ENCODE measurements at places on chromosomes 16 and 17.
A peak's percentile ranks its signal among the peaks of the same experiment; 100 is the strongest.

GRCh38 chr16:46715769-46716305 is 26.4 kb downstream of the ORC6 start:
- no peak for DNase-seq

- no peak for DNase-seq
Measured at GRCh38 chr17:44988044-44988942, 20.2 kb upstream of the C1QL1 start.

DNA sequence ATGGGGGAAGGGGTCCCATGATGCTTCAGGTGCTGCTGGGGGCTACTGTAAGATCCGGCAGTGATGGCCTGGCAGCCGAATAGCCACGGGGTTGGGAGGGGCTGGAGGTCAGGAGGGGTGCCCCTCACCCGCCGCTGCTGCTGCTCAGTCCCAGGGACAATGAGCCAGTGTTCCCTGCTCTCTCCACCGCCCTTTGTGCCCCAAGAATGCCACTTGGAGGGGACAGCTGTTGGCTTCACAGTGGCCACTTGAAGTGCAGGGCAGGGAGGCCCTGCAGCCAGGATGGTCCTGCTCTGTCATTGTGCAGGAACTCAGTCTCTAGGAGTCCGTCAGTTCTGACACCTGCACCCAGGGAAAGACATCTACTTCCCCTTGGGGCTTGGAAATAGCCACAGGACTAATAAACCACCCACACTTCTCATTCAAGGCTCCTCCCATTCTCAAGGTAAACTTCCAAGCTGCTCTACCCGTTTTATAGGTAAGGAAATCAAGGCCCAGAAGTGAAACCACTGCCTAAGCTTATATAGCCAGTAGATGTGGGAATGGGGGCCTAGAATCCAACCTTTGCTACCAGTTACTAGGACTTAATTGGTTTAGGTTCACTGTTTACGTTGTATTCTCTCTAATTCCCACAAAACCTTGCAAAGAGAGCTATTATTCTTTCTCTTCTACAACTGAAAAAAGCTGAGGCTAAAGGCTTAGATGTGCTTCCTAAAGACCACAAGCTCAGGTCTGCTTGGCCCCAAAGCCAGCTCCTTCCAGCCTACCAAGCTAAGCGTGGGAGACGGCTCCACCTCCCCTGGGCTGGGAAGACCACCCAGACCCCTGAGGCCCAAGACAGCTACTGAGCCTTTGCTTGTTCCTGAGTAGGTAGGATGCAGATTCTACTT is 6.2 kb upstream of the CPSF4L start:
- no peak for DNase-seq

- no peak for DNase-seq
Measured at GRCh38 chr16:51154271-51155171, 3.5 kb upstream of the SALL1 start.

GRCh38 chr17:8806926-8807550 is 7.9 kb upstream of the MFSD6L start:
- no peak for DNase-seq

DNA sequence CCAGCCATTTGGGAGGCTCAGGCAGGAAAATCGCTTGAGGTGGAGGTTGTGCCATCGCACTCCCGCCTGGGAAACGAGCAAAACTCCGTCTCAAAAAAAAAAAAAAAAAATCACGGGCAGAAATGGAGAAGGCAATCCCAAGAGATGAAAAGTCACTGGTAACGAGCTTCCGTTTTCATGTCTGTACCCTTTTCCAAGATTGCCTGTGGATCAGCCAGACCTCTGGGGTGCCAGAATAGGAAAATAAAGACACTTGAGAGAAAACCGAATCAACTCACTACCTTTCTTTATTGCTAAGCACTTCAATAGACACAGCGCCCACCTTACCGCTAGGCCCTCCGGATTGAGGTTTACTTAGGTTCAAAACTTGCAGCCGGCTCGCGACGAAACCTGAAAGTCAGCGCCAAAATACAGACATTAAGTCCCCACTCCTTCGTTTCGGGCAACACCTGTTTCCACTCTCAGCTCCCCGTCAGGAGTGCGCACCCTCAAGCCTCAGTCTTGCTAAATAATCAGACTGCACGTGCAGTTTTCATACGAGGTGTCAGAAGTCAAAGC is 970 bp upstream of the TRAF7 start:
- no peak for DNase-seq

GRCh38 chr17:51638971-51639370 is 378.6 kb downstream of the UTP18 start:
- no peak for DNase-seq

GRCh38 chr17:70521821-70522256 is 352.5 kb downstream of the KCNJ2 start:
- no peak for DNase-seq

GRCh38 chr17:75471207-75471606 is 14.8 kb downstream of the TMEM94 start:
- DNase-seq = no peak

GRCh38 chr16:54585094-54585997 is 298.8 kb upstream of the IRX3 start:
- no peak for DNase-seq

GRCh38 chr16:20316715-20317114 is 10.6 kb downstream of the GP2 start:
- DNase-seq = no peak

GRCh38 chr17:76431509-76431908 is 21.4 kb downstream of the UBE2O start:
- DNase-seq = no peak

- peak; percentile 64 for DNase-seq
Measured at GRCh38 chr17:7915179-7915610, 894 bp downstream of the RNF227 start.

DNA sequence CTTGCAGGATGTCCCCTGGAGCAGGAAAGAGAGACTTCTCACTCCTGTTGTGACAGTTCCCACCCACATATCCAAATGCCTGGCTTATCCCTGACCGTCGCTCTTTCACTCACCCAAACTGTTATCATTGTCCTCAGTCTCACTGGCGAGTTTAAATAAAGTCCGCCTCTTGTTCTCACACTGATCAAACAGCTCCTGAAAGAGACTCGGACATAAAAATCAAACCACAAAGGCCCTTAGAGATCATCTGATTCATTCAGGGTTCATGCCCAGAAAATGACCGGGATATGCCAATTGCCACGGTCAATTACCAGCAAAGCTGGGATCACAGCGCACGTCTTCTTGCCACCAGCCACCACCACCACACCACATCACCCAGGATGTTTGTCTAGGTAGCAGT is 19.9 kb downstream of the GGA3 start:
- DNase-seq = no peak

DNA sequence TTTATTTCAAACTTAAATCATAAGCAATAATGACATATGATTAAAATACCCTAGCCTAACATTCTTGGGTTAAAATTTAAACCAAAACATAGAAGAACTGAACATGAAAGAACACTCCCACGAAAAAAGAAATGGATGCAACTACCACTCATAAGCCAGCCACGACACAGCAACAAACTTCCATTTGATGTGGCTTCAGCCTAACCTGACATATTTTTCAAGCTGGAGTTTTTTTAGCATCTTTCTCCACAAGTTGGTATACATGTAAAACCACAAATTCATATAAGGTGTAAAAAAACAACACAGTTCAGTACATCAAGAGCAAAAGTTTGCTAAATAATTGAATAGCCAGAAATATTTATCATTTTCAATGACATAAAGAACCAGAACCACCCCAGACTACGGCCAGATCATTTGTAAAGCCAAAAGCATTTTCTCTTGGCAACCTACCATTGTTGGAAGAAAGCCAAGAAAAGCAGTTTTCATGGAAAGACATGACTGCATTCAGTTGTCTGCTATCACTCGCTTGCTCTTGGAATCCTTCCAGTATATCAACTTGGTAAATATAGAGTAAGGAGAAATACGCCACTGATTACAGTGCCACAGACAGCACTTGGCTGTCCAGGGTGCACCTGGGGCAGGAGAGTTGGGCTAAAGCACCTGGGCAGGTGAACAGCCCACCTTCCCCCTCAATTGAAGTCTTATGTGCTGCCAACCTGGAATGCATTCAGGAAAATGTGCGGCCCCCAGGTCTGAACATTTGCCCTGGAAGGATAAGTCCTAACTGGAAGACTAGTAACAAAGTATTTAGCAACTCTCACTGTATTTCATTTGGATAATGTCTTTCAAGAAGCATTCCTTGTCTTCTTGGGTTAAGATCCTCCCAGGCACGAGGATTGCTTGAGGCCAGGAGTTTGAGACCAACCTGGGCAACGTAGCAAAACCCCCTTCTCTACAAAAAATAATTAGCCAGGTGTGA is 60.5 kb downstream of the CREBBP start:
- DNase-seq = peak; percentile 82

DNA sequence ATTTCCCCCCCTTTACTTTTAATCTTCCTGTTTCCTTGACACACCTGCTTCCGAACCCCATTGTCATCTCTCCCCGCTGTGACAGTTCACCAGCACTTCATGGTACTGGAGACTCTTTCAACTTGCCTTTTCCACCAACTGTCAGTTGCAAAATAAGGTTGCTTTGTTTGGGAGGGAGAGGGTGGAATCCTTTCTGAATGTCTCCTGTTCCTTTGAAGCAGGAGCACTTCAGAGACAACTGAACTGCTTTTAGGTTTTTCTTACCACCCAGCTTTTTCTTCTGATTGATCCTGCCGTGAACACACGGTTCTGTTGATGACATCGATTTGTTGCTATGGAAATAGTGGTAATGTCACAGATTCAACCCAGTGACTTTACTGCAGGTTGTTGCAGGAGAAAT is 42.0 kb downstream of the RPA1 start:
- no peak for DNase-seq

DNA sequence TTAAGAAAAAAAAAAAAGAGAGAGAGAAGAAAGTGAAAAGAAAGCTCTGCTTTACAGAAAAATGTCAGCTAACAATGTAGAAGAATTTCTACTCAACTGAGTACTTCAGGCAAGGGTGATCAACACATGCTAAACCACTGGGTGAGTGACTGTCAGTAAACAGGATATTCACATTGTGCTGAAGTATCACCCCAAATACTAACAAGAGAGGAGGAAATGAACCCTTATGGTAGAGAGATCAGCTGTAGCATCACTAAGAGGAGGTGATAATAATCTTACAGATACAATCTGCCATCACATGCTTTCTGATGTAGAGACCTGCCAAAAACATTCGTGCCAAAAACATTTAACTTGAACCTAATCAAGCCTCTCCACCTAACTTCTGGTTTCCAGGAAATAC is 30.7 kb upstream of the ICAM2 start:
- DNase-seq = no peak

- DNase-seq = no peak
Measured at GRCh38 chr16:71971571-71971970, 28.6 kb downstream of the PKD1L3 start.

DNA sequence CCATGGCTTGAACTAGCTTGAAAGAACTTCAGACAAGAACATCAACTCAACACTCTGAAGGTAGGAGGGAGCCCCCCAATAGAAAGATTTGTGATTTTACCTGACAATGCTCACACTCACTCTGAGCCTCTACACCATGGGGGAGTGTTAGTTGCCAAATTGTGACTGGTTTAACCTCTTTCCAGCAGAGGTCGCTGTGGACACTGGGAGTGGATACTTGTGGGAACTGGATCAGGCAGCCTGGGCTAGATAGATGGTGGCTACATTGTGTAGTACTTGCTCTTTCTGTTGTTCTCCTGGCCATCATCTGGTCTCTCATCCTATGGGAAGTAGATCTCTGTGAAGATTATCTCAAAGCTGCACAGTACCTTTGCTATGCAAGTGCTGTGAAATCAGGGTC is 2.9 kb downstream of the SMPD3 start:
- DNase-seq = no peak

GRCh38 chr16:88453611-88454522 is 787 bp downstream of the ZFPM1 start:
- no peak for DNase-seq

DNA sequence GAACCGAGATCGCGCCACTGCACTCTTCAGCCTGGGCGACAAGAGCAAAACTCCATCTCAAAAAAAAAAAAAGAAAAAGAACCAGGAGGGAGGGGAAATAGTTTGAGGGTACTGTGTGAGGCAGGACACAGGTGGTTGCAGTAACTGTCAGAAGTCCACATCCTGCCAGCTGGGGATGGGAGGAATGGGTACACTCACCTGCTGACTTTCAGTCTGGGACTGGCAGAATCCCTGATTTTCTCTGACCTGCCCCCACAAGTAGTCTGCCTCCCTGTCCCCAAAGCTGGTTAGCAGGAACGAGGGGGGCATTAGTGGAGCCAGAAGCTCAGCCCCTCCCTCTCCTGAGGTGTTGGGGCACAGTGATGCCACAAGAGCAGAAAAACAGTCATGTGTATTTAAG is 7.1 kb upstream of the ARL5C start:
- DNase-seq = no peak

GRCh38 chr16:1541293-1542165 is 8.1 kb downstream of the TMEM204 start:
- DNase-seq = no peak

DNA sequence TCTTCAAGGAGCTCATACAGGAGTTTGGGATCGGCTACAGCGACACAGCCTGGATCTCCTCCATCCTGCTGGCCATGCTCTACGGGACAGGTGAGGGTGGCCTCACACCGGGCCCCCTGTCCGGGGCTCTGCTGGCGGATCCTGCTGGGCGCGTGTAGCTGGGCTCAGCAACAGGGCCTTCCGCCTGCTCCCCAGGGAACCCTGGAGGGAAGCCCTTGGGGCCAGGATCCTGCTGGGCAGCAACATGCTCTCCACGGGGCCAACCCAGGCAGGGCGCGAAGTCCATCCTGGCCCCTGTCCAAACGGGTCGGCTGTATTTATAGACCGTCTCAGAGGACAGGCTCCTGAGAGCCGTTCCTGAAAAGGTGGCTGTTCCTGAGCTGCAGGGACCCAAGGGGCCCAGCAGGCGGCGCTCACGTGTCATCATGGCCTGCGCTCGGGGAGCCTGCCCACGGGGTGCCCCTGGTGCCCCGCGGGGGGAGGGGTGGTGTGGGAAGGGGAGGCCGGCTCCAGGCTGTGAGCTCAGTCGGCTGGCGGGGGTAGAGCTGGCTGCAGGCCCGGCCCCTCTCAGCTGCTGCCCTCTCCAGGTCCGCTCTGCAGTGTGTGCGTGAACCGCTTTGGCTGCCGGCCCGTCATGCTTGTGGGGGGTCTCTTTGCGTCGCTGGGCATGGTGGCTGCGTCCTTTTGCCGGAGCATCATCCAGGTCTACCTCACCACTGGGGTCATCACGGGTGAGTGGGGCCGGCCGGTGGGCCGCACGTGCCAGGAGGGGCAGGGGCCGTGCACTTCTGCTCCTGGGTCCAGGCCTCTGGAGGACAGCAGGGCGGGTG is 7.5 kb downstream of the SLC16A3 start:
- DNase-seq = no peak

- no peak for DNase-seq
Measured at GRCh38 chr17:77491921-77492445, 351.2 kb downstream of the SEC14L1 start.

Data from HS-5 (cell line).